ENCODE measurements at places on chromosomes 4 and X.

GRCh38 chr4:166903408-166903807 is 330.9 kb downstream of the SPOCK3 start:
- no peak for DNase-seq

- no peak for DNase-seq
Observed at GRCh38 chr4:67765928-67766327, 11.7 kb upstream of the GNRHR start.

DNA sequence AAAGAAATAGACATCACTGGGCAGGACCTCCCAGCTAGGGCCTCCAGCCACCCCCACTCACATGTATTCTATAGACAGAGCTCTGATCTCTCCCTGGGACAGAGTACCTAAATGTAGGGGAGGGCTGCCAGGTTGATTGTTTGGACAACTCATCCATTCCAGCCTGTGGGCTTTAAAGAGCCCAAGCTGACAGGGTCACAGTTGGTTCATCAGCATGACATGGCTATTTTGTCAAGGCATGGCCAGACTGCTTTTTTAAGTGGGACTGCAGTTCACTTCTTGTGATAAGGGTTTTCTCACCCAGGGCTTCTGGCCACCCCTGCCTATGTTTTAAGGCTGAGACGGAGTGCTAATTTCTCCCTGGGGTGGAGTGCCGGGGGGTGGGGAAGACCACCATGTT is 63.3 kb downstream of the KLHL4 start:
- DNase-seq: no peak

- no peak for DNase-seq
Observed at GRCh38 chr4:74501579-74501978, 56.6 kb downstream of the AREG start.

DNA sequence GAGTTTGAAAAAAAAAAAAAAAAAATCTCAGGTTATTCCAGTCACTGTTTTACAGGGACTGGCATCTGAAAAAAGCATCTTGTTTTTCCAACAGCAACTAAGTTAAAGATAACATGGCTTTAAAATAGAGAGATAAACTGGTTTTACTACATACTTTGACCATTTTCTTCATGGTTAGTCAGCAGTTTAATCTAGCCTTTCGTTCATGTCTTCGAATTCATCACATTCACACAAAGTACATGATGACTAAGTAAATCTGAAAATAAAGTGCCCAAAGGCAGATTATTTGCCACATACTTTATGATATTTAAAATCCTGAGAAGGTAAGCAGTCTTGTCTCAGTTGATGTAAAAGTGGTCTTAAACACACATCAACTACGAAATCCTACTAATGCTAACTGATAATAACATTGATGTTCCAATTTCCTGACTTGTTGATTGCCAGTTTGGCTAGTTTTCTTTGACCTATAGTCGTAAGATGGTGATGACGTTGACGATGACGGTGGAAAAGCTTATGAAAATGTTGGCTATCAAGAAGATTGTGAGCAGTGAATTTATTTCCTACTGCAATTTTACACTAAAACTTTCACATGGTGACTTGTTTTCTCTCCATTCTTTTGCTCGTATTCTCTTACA is 540.5 kb upstream of the BOD1L1 start:
- DNase-seq: no peak

- DNase-seq: no peak
Observed at GRCh38 chrX:29478336-29479069, 736.9 kb upstream of the MAGEB2 start.

- no peak for DNase-seq
Observed at GRCh38 chr4:125693228-125693627, 378.5 kb downstream of the FAT4 start.

DNA sequence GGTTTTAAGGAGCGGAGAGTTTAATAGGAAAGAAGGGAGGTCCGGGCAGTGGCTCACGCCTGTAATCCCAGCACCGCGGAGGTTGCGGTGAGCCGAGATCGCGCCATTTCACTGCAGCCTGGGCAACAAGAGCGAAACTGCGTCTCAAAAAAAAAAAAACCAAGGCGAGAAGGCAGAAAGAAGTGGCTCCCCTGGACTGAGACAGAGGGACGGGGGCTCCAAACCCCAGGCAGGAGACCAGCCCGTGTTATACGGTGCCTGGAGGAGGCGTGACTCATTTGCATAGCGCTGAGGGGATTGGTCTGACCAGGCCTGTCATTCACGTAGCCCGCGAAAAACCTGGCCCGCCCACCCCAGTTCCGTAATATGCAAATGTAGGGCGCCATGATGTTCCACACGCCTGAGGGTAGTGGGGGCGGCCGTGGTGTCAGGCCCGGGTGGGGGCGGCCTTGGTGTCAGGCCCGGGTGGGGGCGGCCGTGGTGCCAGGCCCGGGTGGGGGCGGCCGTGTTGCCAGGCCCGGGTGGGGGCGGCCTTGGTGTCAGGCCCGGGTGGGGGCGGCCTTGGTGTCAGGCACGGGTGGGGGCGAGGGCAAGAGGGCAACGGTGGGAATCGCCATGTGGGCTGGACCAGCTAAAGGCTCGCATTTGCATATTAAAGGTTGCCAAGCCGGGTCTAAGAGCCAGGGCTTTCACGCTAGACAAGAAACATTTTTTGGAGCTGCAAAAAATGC is 2.1 kb downstream of the PLCXD1 start:
- DNase-seq: peak; percentile 85

- DNase-seq: no peak
Observed at GRCh38 chr4:77538574-77539157, 67.0 kb upstream of the CXCL13 start.

GRCh38 chr4:41155194-41155830 is 59.0 kb downstream of the APBB2 start:
- DNase-seq: no peak

DNA sequence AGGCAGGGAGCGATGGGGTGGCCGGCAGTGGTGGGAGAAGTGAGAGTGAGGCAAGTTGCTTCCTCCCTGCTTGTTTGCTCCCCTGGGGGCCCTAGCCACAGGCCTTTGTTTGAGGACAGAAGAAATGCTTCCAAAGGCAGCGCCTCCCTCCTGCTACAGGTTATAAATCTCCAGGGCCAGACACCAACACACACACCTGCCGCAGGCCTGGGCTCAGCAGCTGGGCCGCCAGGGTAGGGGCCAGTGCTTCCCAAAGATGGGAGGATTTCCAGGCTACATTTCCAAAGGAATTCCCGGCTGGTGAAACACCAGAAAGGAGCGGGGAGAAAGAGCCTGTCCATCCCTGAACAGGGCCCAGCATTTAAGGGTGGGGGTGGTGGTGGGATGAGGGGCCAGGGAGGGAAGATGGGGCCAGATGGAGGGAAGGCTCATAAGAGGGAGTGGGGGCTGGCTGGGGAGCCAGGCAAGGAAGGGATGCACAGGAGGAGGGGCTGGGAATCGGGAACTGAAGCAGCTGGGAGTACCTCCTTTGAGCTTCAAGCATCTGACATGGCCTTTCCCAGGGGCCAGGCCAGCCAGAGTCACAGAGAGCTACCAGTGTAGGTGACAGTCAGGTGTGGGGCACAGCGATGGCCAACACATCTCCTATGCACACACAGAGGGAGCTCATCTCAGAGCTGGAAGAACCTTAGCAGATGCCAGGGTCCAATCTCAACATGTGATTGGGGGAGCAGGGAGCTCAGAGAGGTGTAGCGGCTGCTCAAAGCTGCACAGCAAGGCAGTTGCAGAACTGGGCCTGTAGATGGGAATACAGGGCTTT is 143.9 kb downstream of the PJA1 start:
- DNase-seq: no peak

DNA sequence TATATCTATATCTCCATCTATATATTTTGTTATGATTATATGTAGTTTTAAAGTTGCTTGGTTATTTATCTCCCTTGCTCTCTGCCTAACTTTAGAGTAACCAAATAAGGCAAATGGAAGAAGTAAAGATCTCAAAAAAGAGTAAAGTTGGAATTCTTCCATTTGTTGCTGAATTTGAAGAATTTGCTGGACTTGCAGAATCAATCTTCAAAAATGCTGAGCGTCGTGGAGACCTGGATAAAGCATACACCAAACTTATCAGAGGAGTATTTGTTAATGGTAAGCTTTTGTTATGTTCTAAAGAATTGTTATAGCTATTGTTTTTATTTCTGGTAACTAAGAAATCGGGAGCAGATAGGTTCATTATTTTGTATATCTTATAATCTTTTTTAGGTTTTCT is 43.2 kb downstream of the EXOC1 start:
- no peak for DNase-seq

DNA sequence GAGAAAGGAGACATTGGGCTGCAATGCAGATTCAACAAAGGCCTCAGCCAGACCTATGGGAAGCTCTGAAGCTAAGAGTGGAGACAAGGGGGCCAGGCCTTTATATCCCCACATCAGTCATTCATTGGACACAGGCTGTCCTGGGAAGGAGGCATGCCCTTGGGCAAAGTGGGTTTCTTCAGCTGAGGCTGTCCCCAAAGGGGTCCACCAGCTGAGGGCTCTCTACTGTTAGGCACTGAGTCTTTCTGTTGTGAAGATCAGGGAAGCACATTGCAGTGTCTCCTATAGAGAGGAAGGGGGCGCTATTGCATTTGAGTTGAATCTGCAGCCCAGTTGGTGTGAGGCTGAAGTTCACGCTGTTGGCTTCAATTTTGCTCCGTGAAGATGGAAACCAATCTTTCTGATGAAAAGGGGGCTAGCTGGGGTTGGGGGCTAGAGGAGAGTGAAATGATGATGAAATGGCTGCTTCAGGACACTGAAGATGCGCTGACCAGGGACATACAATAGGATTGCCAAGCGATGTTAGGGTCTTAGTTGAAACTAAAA is 48.0 kb downstream of the SLC25A5 start:
- DNase-seq: peak; percentile 39

GRCh38 chrX:29143356-29143755 is 556.1 kb downstream of the IL1RAPL1 start:
- no peak for DNase-seq

- DNase-seq: no peak
Observed at GRCh38 chr4:78409612-78410202, 141.9 kb upstream of the ANXA3 start.

GRCh38 chrX:150693725-150694574 is 754 bp downstream of the MTMR1 start:
- DNase-seq: peak; percentile 78

DNA sequence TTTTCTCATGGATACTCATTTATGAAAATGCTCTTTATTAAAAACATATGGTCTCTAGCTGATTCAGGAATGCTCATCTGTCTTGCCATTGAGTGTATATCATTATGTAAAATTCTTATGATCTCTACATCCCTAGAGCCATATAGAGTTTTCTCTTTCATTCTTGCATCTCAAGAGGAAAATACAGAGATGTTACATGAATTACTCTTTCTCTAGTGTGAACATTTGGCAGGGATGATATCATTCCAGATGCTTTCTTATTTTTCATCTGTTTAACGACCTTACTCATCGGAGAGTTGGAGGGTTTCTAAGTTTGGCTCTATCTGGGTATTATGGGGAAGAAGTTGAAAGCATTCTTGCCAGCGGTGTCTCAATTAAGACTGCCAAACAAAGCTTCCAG is 202.9 kb upstream of the SLC7A11 start:
- no peak for DNase-seq

DNA sequence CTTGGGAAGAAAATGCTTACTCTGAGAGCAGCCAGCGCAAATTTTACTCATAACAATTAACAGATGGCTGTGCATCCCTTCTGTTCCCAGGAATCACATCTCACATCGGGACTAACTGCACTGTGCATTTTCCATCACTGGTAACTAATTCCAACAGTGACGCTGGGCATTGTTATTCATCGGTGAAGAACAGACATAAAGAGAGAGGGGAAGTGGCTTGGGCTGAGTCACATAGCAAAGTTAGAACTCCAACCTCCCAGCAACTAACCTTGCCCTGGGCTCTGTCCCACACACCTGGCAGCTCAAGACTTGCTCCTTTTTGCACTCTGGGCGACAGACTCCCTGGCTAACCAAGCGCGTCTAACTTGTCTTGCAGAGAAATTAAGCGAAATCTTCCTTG is 6.4 kb upstream of the LONRF3 start:
- no peak for DNase-seq

GRCh38 chr4:126097155-126097799 is 782.5 kb downstream of the FAT4 start:
- no peak for DNase-seq

GRCh38 chrX:70132877-70133302 is 357 bp upstream of the IGBP1 start:
- no peak for DNase-seq

Measured in activated naive CD8-positive, alpha-beta T cell treated with anti-CD3 and anti-CD28 coated beads, Interleukin-2, amount 10 ng/mL, durations not matched to agents 7 days and 5 days (primary cell).